Lung microvascular endothelial cell (primary cell): ENCODE measurements at places on chromosomes 2 and 18. TPM values are rescaled to one million over a fixed set of nuclear protein-coding genes. Genes with fewer than 3 reads are reported as not detected.

GRCh38 chr18:37341016-37341415 lies 224.6 kb downstream of the CELF4 start:
- no peak for DNase-seq

DNA sequence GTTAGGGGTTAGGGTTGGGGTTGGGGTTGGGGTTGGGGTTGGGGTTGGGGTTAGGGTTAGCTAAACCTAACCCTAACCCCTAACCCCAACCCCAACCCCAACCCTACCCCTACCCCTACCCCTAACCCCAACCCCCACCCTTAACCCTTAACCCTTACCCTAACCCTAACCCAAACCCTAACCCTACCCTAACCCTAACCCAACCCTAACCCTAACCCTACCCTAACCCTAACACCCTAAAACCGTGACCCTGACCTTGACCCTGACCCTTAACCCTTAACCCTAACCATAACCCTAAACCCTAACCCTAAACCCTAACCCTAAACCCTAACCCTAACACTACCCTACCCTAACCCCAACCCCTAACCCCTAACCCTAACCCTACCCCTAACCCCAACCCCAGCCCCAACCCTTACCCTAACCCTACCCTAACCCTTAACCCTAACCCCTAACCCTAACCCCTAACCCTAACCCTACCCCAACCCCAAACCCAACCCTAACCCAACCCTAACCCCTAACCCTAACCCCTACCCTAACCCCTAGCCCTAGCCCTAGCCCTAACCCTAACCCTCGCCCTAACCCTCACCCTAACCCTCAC lies 24.1 kb upstream of the RABL2A start:
- no peak for DNase-seq

Gene HRH4
- not detected in 2 replicates for total RNA-seq

Gene WDCP
- total RNA-seq = 6.1 and 7.1 TPM in 2 replicates
